ENCODE measurements at places on chromosomes 1 and 21.

- peak; percentile 62 for DNase-seq
Observed at GRCh38 chr1:21622466-21623315, 46.5 kb downstream of the RAP1GAP start.

- DNase-seq = no peak
Observed at GRCh38 chr1:117120774-117121588, 568 bp downstream of the TRIM45 start.

DNA sequence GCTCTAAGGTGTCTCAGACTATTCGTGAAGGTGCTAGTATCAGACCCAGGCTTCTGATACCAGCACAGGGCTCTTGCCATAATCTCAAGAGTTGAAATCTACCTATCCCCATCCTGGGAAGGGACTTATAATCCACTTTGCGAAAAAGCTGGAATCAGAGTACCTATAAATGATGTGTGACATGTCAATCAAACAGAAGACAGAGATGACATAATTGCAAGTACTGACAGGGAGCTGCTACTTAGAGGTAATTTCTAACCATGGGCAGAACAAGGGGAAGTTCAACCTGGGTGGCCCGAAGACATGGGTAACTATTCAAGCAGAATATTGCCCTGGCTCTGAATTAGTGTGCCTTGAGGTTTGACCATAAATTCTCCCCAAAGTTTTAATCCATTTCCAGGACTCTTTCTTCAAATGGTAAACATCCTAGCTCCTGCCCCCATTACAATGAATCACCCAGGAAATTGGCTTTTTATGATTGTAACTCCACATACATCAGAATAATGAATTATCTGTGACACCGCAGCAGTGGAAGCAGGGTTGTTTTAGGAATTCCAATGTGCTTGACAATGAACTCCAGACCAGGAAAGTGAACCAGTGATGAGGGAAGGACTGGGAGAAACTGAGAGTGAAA is 37.2 kb downstream of the KANK4 start:
- no peak for DNase-seq

DNA sequence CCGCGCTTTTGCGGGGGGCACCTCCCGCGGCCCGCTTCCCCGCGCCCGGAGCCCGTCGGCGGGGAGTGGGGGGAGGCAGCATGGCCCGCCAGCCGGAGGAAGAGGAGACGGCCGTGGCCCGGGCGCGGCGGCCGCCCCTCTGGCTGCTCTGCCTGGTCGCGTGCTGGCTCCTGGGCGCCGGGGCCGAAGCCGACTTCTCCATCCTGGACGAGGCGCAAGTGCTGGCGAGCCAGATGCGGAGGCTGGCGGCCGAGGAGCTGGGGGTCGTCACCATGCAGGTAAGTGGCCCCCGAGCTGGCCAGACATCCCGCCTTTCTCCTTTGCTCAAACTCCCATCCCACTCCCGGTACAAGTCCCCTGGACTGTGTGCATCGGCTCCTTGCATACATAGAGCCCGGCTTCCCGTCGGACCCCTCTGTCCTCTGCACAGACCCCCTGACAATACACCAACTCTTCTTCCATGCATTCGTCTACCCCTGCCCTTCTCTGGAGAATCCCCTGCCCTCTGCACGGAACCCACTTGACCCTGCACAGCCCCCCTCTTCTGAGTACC is 812 bp downstream of the CACHD1 start:
- DNase-seq = peak; percentile 8

DNA sequence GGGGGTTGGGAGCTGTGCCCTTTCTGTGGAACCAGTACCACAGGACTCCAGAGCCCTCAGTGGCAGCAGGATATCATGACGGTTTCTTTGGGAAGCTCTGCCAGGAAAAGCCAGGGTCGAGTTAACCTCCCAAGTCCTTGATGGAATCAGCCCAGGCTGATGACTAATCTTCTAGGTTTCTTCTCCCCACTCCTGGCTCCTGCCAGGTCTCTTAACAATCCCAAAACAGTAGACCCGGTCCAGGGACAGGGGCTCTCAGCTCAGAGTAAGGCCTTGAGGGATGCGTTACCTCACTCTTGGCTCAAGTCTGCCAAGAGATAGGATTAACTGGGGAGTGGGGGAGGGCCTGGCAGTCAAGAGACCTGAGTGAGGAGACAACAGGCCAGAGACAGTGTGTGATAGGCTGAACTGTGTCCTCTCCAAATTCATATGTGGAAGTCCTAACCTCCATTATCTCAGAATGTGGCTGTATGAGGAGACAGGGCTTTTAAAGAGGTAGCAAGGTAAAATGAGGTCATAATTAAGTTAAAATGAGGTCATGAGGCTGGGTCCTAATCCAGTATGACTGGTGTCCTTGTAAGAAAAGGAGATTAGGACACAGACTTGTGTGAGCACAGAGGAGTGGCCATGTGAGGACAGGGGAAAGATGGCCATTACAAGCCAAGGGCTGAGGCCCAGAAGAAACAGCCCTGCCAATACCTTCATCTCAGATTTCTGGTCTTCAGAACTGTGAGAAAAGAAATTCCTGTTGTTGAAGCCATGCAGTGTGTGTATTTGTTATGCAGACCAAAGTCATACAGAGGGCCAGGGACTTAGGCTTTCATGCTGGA is 95.0 kb downstream of the BEND5 start:
- no peak for DNase-seq

GRCh38 chr1:115296981-115297380 is 41.1 kb downstream of the NGF start:
- no peak for DNase-seq

- no peak for DNase-seq
Observed at GRCh38 chr1:159746666-159747065, 32.3 kb upstream of the CRP start.

DNA sequence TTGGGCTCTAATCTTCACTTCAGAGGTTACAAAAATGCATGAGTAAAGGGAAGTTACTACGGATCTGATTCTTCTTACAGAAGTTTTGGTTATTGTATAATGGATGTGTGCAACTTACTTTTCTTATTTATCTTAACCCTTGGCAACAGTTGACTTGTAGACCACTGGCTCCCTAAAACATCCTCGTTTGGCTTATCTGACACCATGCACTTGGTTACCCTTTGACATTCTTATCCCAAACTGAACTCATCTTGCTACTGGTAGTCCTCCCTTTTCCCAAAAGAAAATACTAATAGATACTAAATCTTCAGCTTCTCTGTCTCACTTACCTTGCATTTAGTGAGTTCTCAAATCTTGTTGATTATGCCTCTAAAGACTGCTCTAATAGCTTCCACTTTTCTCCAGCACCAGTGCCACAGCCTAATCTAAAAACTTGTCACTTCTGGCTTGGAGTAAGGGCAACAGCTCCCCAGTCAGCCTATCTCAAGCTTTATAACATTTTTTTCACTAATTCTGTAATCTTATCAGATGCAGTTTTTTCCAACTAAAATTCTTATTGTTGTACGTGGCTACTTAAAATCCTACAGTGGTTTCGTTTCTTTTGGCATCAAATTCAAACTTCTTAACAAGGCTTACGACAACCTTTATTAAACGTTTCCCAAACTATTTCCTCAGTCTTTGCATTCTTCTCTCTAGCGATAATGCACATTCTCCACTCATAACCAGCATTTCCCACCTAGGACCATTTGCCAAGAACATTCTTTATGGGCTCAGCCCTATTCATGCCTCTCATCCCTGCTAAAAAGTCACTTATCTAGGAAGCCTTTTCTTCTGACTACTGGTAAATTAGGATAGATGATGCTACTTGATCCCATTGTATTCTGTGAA is 204.2 kb downstream of the KCNT2 start:
- DNase-seq = no peak

GRCh38 chr1:214264976-214265375 is 16.0 kb upstream of the SMYD2 start:
- no peak for DNase-seq

DNA sequence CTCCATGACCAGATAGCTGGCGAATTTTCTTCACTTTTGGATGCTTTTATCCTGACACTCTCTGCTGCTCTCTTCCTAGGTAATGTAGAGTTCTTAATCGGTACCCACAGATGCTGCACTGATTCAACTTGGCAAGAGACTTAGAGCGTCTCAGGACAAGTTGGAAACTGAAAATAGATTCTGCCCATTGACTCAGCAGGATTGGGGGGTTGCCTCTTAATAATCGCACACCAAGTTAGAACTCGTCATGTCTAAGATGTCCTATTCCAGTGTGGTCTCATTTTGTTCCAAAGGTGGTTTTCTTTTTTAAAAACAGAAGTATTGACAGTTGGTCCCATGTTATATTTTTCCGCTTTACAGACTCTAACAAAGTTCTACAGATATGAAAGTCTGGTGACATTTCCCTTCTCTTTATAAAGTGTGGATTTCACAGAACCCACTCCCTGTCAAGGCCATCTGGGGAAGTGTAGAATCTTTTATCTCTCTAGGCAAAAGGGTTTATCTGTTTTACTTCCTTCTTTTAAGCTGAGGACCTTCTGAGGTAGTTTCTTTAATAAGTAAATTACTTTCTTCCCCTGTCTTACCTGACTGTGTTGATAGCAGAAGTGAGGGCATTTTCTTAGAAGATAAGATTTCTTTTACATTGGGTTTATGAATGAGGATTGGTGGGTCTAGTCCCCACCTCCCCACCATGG is 12.1 kb upstream of the DIPK1A start:
- no peak for DNase-seq
